ENCODE measurements at places on chromosomes 7 and 10.

- DNase-seq = no peak
Observed at GRCh38 chr7:127303102-127303501, 50.4 kb upstream of the GRM8 start.

DNA sequence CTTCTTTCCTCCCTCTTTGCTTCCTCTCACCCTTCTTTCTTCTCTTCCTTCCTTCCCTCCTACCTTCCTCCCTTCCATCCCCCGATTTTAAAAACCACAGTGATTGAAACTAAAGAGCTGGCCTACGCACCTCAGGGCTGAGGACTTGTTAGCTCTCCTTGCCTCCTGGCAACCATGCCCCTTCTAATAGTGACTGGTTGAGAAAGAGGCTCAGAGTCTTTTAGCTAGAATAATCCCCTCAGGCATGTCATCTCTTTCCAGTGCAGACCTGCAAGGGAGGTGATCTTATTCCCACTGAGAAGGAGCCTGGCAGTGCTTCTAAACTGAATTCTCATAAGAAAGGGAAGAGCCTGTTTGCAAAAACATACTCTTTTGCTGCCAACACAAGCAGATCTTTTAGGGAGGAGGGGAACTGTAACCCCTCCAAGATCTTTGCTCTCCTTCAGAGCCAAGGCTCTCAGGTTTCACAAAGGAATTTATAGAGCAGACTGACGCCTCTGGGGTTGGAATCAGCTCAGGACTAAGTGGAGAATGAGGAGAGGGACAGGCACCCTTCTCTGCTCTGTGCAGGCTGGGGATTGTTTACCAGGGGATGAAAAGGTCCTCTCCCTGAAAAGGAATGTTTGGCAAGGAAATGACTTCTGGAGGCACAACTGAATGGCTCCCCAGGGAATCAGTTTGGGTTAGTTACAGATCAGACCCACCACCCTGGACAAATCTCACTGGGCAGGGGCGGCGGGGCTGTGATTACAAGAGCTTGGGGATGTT lies 9.4 kb upstream of the ANKRD1 start:
- no peak for DNase-seq

DNA sequence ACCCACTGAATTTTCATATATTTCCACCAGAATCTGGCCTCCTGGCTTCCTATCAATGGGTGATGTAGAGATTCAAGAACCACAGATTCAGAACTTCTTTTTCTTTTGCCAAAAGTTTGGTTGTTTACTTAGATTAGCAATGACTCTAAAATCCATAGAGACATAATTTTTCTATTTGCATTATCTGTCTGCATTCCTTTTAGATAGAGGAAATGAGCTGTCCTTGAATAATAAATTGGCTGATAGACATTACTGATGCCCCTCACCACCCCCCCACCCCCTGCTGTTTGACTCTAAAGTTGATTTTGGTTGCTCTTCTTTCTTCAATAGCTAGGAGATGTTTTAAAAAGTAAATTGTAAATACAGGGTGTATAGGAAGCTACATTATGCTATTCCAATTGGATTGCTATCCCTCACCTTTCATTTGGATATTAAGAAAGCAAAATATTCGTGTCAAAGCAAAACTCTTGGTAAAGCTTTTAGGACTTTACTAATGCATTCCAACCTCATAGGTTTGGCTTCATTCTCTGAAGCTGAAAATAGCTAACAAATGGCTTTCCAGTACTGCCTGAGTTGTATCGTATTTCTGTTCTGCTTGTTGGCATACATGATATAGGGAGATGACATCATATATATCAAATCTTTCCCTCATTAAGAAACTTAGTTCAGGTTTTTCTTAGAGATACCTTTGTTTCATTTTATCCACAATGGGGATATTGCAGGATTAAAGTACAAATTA lies 606.0 kb downstream of the ARL4A start:
- no peak for DNase-seq

DNA sequence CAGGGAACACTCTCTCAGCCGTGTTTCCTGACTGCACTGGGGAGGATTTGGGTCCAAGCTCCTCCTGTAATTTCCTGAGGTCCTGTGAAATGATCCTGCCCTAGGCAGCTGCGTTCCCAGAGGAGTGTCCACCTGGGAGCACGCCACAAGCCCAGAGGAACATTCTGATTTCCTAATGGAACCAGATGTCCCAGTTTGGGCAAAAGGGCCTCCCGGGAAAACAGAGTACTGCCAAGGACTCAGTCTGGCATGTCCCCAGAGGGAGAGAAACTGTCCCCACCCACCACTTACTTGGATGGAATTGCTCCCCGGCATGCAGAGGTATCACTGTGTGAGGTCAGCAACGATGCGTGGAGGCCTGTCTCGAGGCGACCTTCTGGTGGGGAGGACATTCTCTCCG lies 34.5 kb downstream of the ASB13 start:
- no peak for DNase-seq

GRCh38 chr10:105252911-105253310 lies 611.8 kb downstream of the SORCS3 start:
- no peak for DNase-seq

- peak; percentile 63 for DNase-seq
Observed at GRCh38 chr10:1048349-1048731, 579 bp downstream of the IDI1 start.

GRCh38 chr10:43255634-43256431 lies 11.0 kb downstream of the RASGEF1A start:
- peak; percentile 33 for DNase-seq

GRCh38 chr7:79912213-79912633 lies 222.4 kb upstream of the GNAI1 start:
- DNase-seq = no peak

DNA sequence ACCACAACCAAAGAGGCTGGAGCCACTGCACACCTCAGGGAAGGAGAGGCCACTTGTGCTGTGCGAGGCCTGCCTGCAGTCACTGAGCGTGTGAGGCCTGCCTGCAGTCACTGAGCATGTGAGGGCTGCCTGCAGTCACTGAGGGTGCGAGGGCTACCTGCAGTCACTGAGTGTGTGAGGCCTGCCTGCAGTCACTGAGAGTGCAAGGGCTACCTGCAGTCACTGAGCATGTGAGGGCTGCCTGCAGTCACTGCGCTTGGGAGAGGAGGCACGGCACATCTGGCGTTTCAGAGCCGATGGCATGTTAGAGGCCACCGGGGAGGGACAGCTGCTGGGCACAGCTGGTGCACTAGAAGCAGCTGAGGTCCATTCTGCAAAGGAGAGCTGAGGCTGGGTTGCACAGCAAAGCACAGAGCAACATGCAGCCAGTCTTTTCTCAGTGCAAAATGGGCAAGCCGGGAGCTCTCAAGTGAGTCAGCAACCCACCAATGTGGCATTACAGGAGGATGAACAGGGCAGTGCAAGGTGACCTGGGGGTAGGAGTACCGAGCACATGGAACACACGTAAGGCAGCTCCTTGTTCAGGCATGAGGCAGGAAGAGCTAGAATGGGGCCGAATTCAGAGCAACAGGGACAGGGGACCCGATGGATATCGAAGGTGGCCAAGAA lies 540.1 kb downstream of the PTPRN2 start:
- no peak for DNase-seq

DNA sequence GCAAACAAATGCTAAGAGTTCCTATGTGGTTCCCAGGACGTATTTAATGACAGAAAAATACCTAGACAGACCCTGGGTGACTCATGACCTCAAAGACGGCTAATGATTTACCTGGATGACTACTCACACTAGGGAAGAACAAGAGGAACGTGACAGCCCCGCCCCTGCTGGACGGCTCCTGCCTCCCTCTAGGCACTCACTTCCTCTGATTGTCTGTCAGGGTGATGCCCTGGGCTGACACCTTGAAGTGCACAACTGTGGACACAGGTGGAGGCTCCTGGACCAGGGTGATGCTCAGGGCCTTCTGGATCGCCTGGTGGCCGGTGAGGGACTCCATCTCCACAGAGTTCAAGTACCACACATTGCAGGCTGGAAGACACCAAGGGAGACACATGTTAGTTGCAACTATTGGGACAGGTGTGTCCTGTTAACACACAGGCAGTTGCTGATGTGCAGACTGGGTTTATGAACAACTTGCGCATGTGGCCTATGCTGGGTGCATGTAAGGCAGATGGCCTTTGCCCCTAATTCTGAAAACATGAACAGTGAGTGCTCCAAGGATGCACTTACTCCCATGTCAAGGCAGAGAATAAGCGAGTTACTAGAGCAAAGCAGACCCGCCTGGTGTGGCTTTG lies 298.3 kb downstream of the TNS3 start:
- DNase-seq = no peak

DNA sequence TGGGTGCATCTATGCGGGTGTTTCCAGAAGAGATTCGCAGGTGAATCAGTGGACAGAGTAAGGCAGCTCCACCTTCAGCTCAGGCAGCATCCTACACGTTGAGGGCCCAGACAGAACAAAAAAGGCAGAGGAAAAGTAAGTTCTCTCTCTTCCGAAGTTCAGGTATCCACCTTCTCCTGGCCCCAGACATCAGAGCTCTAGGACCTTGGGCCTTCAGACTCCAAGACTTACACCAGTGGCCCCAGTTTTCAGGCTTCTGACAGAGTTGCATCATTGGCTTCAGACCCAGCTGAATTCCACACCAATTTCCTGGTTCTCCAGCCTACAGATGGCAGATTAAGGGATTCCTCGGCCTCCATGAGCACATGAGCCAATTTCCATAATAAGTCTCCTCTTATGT lies 102.2 kb upstream of the GPR26 start:
- DNase-seq = no peak

GRCh38 chr10:21831986-21832820 lies 171.3 kb downstream of the DNAJC1 start:
- no peak for DNase-seq

DNA sequence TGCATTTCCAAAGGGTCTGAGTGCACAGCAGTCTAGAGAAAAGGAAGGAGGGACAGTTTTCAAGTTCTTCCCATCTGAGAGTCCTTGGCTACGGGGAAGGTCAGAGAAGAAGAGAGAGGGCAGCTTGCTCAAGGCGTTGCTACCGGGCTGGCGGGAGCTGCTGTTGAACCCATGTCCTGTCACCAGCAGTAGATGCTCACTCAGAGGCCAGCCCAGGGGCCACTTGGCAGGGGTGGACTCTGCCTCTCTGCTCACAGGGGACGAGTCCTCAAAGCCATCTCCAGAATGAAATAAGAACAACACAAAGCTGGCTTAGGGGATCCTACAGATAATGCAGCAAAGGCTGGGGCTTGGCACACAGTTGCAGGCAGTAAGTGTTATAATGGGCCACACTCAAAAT lies 231.5 kb downstream of the TNS3 start:
- no peak for DNase-seq

DNA sequence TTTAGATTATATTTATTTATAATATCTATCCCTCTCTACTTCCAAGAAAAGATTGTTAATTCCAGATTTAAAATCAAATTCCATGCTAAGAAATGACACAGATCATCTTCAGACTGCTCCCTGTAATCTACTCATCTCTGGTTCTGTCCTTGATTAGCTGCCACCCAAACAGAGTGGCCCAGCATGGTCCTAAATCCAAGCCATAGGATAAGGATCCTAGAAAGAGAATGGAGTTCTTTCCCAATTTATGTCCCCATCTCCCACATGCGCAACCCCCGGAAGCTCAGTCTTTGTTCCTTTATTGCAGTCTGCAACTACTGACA lies 23.4 kb upstream of the HDAC9 start:
- no peak for DNase-seq

DNA sequence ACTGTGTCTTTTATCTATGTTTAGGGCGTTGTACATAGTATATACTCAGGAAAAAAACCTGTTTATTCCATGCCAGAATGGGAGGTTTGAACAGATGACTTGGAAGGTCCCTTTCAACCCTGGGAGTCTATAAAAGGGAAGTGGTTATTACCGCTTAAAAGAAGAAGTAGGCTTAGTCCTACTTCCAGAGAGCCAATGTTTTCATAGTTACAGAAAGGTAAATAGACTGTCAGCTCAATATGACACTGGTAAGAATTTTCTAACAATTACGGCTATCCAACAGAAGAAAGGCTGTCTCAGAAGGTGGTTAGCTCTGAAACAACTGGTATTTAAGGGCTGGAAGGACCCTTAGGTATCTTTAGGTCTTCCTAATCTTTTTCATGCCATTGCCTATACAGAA lies 1.1 kb upstream of the TFAM start:
- DNase-seq = no peak

DNA sequence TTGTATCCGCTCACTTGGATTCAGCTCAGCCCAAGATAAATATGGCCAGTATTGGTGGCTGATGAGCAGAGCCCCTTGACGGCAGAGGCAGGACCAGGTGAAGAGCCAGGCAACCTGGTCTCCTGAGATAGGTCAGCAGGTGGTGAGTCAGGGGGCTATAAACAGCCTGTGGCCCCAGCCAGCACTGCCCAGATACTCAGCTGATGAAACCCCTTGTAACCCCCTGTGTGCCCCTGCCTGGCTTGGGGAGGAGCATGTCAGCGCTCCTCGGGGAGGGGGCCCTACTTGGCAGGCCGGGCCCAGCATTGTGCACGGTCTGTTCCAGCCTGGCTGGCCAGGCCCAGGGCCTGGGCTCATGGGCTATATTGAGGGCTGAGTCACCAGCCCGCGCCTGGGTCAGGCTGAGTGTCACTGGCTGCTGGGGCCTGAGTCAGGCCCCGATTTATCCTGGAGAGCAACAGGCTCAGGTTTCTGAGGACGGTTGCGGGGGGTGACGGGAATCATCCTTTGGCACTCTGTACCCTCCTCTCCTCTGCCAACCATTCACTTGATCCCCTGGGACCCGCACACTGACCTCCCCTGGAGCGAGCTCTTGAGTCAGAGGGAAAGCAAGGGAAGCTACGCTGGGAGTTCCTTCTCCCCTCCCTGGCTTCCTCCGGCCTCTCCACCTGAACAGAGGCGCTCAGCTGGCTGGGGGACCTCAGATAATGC lies 2.8 kb upstream of the FLNC start:
- DNase-seq = no peak

DNA sequence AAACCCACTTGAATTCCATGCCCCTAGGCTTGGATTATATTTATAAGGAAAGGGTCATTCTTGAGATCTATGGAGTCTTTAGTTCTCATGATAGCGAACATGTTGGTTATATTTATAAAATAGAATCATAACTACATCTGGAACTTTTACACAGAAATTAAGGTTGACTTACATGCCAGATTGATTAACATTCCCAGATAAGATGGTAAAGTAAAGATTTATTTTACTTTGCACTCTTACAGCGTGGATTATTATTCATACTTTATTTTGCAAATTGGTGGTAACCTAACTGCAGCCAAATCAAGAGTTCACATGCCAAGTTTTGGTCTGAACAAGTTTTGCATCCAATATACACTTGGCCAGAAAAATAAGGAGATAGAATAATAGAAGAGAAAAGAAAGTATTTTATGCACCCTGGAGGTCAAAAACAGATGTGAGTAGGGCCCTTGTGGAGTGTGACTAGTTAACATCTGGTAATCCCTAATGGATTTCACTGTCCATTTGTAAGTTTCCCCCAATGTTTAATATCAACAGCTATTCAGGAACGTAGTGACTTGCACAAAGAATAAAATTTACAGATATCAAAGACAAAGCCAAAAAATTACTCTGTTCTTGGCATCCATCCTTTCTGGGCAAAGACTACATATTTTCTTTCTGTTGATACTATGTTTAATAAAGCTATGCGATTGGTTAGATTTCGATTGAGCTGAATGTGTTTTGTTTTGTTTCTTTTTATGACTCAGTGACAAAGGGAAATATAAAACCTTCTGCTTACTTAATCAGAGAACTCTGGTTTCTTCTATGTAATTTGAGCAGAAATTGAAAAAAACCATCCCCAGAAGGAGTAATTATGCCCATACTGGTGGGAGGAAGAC lies 10.1 kb upstream of the TMEM26 start:
- DNase-seq = no peak

Data from activated CD4-positive, alpha-beta T cell treated with anti-CD3 and anti-CD28 coated beads for 4 hours (primary cell).